ENCODE measurements at places on chromosomes 5 and 9.

DNA sequence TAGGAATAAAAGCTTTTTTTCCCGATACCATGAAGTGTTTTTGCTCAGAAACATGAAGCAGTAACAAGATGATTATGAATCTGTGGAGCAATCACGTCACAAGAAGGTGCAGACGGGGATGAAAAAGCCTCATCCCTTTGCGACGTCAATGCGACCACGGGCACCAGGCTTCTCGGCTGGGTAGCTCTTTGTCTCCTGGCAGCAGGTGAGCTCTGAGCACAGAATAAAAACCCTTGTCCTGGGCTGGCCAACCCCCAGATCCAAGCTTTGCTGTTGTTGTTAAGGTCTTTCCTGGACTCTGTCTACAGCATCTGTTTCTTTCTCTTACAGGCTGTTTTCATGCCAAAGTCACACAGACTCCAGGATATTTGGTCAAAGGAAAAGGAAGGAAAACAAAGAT lies 113.8 kb downstream of the ANKRD18B start:
- no peak for DNase-seq

DNA sequence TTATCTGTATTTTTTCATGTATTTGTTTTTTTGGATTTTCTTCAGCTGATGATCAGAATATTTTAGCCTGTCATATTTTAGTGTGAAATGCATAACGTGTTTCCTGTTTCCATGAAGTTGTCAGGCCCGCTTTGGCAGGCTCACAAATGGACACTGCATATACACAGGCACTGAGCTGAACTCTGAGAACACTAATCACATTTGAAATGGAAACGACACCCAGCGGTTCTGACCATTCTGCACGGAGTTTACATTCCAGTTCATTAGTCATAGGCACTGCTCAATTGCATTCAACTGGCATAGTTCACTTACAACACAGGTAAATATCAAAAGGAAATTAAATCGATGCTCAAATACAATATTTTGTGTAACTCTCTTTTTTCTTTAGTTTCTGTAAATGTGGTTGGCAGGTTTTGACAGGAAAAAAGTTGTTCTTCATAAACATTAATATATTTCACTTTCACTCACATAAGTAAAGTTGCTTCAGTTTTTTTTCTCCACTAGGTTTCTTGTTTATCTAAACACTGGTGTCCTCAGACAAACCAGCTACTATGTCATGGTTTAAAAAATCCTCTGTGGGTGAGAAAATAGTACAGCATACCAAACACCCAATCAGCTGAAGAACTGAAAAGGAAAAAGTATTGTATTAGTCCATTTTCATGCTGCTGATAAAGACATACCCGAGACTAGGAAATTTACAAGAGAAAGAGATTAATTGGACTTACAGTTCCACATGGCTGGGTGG lies 559.0 kb upstream of the DAP start:
- no peak for DNase-seq

- no peak for DNase-seq
Observed at GRCh38 chr9:72643651-72644050, 122.2 kb downstream of the TMC1 start.

DNA sequence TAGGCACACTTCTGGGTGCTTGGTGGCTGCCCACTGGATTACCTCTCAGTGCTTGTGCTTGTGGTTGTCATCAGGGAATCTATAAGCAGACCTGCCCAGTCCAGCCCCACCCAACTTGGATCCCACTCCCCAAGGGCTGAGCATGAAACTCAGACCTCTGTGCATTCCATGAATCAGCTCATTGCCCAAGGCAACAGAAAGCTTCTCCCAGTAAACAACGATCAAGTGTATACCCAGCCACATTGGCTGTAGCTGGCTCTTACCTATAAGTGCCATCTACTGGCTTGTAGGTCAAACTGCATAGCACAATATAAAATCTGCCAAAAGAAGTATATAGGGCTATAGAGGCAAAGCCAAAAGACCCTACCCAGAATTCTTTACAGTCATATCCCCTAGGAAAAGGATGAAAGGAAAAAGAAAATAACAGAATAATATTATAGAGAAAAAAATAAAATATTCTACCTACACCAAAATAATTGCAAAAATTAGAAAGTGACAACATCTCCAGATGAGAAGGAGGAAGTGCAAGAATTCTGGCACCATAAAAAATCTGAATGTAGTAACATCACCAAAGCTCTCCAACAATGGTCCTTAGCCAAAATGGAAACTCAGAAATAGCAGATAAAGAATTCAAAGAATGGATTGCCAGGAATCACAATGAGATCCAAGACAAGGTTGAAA lies 321.0 kb upstream of the TRPC7 start:
- DNase-seq = peak; percentile 11

DNA sequence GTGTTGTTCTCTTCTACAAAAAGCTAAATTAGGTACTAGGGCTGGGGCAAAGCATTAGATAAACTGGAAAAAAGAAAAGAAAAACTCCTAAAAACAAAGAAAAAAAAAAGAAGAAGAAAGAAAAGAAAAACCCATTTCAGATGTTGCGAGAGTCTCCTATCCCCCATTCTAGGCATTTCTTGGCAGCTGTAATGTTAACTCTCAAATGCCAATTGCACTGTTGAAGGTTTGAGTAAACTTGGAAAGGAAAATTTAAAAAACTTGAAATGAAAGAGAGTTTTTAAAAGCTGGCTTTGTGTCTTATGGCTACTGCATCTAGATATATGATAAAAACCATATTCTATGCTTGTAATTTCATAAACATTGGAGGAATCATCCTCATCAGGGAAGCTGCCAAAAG lies 34.6 kb upstream of the CTSV start:
- DNase-seq = no peak

GRCh38 chr5:38601133-38601862 lies 44.9 kb upstream of the LIFR start:
- no peak for DNase-seq

- no peak for DNase-seq
Observed at GRCh38 chr9:131296460-131296859, 6.9 kb downstream of the PLPP7 start.

DNA sequence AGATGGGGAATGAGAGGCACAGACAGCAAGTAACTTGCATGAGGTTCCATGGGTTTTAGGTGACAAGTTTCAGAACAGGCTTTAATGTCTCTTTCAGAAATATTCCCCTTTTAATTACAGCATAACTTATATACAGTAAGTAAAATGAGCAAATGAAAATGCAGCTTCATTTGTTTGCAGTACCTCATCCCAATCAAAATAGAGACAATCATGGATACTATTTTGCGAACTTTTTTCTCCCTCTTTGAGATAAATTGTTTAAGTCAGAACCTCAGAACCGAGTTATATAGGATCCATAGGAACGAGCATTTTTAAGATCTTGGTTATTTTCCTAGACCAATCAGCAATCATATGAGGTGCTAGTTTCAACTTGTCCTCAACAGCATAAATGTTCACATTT lies 3.5 kb downstream of the LCP2 start:
- no peak for DNase-seq

GRCh38 chr5:180636016-180636402 lies 13.4 kb downstream of the FLT4 start:
- DNase-seq = no peak

DNA sequence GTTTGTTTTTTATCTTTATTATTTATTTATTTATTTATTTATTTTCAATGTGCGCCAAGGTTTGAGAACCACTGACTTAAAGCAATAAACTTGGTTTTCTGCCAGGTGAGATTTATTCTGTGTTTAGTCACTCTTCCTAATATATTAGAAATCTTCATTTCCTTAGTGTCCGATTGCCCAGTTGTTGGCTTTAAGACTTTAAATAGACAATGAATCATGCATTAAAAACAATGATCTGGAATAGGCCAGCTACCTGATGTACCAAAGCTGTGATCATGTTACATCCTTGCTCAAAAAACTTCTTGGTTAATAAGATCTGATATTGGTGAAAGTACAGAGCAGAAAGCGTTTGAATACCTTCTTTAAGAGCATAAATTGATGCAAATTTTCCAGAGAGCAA lies 52.1 kb upstream of the ERBIN start:
- no peak for DNase-seq

DNA sequence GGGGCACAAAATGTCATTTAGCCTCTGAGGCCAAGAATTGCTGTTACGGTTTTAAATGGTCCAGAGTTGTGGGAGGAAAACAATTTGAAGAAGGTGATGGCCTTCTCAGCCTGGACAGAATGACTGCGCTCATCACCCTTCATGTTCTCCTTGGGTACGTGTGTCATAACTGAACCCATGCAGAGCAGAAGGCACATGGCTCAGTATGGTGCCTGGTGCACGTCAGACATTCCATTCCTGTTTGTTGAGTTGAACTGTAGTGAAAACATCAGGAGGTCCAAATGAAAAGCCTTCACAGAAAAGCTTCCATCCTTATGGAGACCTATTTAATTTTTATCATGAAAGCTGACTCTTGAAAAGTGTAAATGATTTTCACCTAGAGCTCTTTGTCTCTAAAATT lies 133.2 kb downstream of the CFAP90 start:
- DNase-seq = no peak

- no peak for DNase-seq
Observed at GRCh38 chr9:1416261-1416660, 366.1 kb downstream of the DMRT2 start.

- DNase-seq = no peak
Observed at GRCh38 chr9:109101810-109102209, 17.9 kb downstream of the TMEM245 start.

- DNase-seq = no peak
Observed at GRCh38 chr5:142896325-142897007, 126.3 kb downstream of the ARHGAP26 start.

DNA sequence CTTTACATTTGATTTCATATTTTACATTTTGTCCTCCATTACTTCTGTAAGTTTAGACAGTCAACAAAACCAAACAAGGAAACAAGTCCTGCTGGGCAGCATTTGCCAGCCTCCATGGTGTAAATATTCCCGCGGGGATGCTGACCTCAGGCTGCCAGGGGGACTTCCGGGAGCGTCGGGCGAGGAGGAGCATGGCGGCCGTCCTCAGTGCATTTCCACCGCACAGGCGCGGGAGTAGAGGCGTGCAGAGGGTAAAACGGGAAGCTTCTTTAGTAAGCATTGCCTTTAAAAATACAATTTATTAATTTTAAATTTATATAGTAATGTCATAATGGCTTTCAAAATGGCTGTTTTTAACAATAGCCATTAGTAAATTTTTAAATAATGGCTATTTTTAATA lies 385.3 kb upstream of the IRX4 start:
- no peak for DNase-seq

GRCh38 chr5:23445573-23445972 lies 61.8 kb upstream of the PRDM9 start:
- DNase-seq = no peak

DNA sequence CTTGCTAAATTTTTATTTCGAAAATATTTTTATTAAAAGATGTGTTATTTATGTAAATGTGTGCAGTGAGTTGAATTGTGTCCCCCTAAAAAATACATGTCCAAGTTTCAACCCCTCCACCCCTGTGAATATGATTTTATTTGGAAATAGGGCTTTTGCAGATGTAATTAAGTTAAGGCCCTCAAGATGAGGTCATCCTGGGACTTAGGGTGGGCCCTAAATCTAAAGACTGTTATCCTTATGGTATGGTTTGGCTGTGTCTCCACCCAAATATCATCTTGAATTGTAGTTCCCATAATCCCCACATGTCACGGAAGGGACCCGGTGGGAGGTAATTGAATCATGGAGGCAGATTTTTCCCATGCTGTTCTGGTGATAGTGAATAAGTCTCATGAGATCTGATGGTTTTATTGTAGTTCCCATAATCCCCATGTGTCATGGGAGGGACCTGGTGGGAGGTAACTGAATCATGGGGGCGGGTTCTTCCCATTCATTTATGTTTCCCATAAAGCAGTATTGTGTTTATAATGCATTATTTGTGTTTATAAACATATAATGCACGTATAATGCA lies 1.5 kb upstream of the TMED7 start:
- no peak for DNase-seq

GRCh38 chr9:102841376-102841775 lies 153.8 kb upstream of the CYLC2 start:
- DNase-seq = no peak

DNA sequence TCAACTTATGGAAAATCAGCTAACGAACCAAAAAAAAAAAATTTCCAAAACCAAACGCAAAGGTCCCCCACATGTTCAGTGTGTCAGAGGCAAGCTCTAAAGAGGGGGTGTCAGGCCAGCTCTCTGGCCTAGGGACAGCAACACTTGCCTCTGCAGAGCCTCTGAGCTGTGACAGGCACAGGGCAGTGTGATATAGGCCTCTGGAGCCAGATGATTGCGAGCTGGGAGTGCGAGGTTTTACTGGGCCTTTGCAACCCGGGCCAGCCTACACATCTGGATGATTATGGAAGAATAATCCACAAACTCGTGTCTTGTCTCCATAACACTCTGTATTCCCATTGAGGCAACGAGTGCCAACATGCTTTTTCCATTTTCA lies 67.7 kb upstream of the STC2 start:
- no peak for DNase-seq

GRCh38 chr9:83290692-83291091 lies 227.8 kb upstream of the RASEF start:
- DNase-seq = no peak

DNA sequence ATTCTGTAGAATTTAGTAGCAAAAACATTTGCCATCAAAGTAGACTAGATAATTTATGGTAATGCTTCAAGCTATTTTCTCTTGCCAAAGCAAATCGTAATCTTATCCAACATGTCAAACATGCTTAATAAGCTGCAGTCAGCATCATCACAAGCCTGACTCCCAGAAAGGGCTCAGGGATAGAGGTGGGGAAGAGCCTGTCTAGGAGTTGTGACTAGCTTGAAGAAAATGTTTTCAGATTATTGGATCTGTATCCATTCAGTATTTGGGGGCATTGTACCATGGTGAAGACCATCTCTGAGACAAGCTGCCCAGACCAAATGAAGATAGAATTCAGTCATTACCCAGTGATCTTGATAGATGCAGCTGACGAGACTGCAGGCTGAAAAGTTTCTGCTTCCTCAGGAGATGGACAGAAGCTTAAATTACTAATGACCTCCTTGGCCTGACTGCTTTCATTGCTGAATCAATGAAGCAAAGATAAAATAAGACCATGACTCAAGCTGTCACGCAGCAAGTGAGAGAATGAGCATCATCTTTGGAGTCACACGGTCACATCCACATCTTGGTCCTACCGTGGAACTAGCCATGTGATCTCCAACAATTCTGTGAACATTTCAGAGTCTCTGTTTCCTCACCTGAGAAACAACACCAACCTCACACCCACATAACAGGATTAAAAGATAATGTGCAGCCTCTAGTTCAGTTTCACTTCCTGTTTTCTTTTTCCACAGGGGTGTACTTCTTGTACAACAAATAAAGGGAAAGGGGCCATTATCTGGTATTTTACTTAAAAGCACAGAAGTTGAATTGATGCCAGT lies 9.4 kb downstream of the ERAP2 start:
- no peak for DNase-seq

GRCh38 chr5:171806976-171807747 lies 21.5 kb downstream of the SMIM23 start:
- DNase-seq = no peak

Measured in T1000 (cell line).